ENCODE measurements at places on chromosomes 13 and 19.

DNA sequence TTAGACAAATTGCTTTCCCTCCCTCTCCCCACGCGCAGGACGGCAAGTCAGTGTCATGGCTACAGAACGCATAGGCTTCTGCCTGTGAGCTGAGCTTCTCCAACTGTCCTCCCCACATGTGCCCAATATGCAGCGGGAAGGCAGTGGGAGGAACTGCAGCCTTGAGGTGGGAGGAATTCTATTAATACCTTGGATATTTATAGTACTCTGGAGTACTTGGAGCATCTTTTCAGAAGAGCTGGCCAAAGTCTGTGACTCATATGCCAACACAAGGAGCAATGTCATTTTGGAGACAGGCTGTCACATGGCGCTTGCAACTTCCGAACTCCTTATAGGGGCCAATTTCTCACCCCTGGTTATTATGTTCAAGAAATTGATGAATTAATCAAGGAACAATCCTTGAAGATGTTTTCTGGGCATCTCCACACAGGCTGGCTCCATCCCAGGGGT lies 245.0 kb upstream of the SERP2 start:
- no peak for DNase-seq

DNA sequence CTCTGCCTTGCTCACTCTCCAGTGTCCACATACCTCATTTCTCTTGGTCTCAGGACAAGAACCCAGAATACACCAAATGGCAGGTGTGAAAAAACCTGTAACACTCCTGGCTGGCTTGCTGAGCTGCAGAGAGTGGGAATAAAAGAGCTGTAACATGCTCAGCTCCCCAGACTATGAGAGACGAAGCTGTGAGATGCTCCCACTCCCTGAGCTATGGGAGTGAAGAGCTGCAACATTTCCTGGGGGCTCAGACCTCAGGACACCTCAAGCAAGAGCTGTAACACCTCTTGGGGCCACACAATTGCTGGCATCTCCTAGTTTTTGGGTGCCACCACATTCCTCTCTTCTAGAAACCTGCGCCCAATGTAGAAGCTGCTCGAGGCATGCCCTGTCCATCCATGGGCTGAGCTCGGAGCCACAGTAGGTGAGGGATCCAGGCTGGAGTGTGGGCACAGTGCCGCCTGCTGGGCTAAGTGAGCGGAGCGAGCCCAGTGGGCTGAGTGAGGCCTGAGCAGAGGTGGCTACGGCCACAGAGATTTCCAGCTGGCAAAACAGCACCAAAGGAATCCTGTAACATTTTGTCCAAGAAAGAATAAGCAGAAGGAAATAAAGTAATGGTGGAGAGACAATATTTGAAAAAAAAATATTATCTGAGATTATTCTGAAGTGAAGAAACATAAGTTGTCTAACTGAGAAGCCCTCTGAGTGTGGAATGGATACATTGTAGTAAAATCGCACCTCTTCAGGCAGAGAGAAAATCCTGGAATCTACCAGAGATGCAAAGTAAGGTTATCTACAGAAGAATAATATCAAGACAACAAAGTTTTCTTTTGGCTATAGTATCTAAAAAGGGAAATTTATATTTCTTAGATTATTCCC lies 186.2 kb upstream of the PCDH9 start:
- no peak for DNase-seq

DNA sequence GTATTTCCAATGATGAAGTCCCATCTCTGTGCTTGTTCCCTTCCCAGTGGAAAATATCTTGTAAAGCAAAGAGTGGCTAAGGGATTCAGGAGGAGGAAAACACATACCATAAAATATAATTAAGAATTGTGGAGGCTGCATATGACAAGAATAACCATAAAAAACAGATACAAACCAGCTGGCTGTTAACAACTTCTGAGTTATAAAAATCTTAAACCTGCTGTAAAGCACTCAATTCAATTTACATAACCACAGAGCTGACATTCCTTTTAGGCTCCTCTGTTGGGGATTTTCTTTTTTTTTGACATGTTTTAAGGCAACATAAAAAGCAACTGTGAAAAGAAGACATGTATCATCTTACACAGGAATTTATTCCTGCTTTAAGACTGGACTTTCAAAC lies 207.6 kb downstream of the DACH1 start:
- no peak for DNase-seq

GRCh38 chr19:43651758-43652545 lies 12.3 kb upstream of the CADM4 start:
- no peak for DNase-seq

DNA sequence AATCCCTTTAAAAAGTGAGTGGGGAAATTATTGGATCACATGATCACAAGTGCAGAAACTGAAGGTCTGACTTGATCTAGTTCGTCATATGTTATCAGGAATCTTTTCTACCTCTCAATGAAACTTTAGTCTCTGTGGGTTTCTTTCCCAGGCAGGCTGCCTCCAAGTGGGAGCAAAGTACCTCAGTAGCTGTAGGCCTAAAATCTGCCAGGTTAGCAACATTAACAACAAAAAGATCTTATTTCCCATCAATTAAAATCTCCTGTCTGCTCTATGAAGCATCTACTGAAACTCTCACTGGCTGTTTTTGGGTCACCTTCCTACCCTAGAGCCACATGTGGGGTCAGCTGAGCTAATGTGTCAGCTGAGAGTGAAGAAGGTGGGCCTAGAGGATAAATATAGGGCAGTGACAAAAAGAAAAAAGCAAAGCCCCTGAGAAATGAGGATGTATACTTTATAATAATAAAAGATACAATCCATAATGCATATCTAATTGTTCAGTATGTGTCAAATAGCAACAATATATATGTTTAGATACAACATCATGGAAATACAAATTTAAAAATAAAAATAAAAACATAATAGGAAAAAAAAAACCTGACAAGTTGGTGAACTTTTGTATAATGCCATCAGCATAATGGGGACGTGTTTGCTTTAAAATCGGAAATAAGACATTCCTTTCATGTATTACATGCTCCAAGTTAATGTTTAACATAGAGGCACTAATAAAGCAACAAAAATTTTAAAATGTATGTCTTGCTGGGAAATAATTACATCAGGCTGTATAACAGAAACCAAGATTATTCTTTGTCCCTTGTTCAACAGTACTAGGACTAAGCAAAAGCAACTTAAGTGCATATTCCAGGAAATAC lies 141.1 kb downstream of the GPC5 start:
- no peak for DNase-seq

DNA sequence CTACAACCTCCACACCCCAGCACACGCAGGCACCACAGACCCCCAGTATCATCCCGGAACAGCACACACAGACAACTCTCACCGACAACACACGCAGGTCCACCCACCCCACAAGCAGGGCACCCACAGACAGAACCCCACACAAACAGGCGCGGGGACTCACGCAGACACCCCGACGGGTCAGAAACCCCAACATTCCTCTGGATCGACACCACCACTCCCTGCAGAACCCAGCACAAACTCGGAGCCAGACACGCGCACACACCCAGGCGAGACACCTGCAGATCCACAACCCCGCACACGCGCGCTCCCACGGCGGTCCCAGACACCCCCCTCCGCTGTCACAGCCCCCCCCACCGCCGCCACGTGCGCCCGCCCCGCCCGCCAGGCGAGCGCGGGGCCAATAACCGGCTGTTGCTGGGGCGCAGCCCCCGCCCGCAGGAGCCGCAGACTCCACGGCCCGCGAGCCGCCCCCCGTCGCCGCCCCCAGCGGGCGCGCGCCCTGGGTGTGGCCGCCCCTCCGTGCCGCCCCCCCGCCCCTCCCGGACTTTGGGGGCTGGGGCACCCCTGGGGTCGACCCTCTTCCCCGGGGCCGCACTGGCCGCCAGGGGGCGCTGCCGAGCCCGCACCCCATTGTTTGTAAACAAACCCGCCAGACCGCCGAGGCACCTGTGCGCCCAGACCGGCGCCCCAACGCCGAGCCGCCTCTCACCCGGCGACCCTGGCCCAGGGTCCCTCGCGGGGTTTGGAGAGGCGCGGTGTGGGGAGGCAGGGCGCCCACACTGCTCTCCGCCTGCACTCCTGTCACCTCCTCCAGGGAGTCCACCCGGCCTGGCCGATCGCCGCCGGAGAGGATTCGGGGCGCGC lies 712 bp downstream of the BBC3 start:
- peak; percentile 82 for DNase-seq

GRCh38 chr19:43983544-43983911 lies 460 bp upstream of the ZNF155 start:
- no peak for DNase-seq

GRCh38 chr13:75256922-75257321 lies 225.0 kb downstream of the TBC1D4 start:
- DNase-seq = no peak

- DNase-seq = peak; percentile 64
Measured at GRCh38 chr19:10797078-10797477, 38.9 kb downstream of the TMED1 start.

DNA sequence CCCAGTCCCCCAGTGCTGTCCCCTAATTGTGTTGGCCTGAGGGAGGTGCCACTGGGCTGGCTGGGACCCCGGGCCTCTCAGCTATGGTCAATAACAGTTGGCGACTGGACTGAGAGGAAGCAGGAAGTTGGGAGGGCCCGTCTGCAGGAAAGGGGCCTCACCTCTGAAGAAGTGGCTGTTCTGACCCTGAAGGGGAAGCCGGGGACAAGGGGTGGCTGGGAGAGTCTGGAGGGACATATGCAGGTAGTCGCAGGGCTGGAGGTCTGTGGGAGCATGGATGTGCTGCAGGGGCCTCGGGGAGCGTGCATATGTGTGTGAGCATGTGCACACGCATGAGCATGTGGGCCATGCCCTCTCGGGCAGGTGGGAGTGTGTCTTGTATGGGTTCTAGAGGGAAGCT lies 5.9 kb downstream of the PKN1 start:
- DNase-seq = no peak

GRCh38 chr13:21723807-21724505 lies 53.1 kb downstream of the FGF9 start:
- no peak for DNase-seq

DNA sequence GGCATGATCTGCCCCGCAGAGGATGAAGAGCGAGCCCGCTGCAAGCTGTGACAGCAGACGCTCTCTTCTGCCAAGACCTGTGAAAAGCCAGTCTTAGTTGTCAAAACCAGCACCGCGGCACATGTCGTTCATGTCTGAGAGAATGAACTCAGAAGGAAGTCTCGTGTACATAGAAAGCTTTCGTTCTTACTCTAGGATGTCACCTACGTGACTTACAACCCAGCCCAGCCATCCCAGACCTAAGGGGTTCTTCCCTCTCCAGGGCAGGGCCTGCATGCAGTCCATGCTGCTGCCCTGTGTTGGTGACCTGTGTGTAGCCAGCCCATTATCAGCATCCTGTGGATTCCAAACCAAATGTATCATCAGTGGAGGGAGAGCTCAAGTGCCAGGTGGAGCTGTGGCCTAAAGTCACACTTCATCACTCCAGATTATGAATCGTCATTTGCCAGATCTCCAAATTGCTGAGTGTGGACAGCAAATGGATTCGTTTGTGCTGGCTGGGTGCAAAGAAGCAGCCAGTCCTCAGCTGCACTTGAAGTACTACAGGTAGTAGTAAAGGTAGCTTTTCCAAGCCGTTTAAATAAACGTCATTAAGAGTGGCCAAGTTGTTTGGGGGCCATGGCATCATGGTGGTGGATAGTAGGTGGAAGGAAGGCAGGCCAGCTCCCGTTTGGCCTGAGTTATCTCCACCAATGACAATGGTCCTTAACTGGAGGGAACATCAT lies 73.9 kb upstream of the GPR183 start:
- peak; percentile 33 for DNase-seq

GRCh38 chr19:4583961-4584669 lies 24.6 kb upstream of the SEMA6B start:
- no peak for DNase-seq

DNA sequence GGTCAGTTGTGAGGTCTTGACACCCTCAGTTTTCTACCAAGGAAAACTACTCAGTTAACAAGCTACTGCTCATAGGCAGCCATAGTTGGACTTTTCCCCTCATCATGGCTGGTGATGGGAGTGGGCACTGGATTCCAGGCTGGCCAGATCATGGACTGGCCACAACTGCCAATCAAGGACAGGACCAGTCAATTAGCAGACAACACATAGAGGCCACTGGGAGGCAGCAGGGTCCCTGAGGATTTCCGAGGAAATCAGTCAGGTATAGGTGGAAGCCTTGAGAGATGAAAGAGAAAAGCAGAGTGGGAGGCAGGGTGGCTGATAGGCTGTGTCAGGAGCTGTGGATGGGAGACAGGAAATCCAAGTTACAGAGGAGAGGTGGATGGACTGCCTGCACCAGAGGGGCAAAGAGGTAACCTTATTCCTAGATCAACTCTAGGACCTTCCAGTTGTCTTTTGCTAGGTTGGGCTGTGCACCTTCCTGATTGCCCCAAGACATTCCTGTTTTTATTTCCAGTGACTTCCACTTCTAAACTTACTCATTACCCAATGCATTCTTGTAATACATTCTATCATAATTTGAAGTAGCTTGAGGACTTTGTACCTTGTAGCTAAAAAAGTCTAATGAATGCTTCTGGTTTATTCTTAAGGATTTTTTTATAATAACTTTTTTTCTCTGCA lies 361.8 kb downstream of the KCNRG start:
- DNase-seq = no peak
